Stimulated activated CD4-positive, alpha-beta T cell treated with anti-CD3 and anti-CD28 coated beads, Interleukin-12 subunit alpha, Interleukin-12 subunit beta, amount 100 ng/mL, for 48 hours (primary cell): ENCODE measurements at places on chromosomes 4 and X.
A peak's percentile ranks its signal among the peaks of the same experiment; 100 is the strongest.

DNA sequence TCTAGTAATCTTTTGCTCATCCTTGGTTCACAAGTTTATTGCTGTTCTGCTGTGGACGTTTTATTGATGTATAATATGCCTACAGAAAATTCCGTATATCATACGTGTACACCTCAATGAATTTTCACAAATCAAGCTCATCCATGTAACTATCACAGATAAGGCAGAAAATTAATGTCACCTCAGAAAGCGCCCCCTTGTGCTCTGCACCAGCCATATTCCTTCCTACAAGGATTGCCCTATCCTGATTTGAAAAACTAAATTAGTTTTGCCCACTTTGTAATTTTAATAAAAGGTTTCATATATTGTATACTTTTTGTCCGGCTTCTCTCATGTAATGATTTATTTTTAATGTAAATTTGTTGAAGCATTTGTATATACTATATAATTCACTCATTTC lies 390.8 kb downstream of the ADGRL3 start:
- DNase-seq: no peak

DNA sequence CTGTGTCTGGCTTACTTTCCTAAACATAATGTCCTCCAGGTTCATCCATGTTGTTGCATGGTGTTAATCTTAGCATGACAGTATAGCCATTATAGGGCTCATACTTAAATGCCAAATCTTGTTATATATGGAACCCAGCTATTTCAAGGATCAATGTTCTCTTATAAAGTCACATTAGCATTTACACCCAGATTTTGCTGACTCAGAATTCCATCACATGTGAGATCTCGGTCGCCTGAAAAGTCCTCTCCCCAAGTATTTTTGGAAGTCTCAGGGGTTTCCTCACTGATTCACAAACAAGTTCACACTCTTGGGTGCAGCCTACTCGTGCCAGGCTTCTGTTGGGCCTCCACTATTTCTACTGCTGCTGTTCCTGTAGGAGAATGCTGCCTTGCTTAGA lies 19.9 kb upstream of the C4orf51 start:
- DNase-seq: no peak

DNA sequence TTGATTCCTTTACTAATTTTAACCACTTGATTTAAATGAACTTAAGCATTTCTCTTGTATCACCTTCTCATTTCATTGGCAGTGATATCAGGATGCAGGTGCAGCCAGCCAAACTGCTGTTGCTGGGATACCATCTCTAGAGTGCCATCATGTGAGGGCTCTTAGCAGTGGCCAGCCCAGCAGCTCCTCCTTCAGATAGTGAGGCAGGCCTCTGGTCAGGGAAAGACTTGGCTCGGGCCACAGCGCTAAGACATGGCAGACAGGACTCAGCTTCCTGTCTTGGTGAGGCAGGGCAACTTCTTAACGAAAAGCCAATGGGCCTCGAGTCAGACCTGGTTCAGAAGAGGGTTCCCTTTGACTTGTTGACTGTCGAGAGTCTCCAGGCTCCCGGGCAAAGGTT lies 50.0 kb downstream of the NOP14 start:
- no peak for DNase-seq

GRCh38 chr4:157888281-157888680 lies 284.5 kb downstream of the GASK1B start:
- DNase-seq: no peak

- no peak for DNase-seq
Observed at GRCh38 chr4:173424899-173425805, 26.2 kb upstream of the SCRG1 start.

- no peak for DNase-seq
Observed at GRCh38 chr4:177568931-177569330, 126.7 kb upstream of the AGA start.

DNA sequence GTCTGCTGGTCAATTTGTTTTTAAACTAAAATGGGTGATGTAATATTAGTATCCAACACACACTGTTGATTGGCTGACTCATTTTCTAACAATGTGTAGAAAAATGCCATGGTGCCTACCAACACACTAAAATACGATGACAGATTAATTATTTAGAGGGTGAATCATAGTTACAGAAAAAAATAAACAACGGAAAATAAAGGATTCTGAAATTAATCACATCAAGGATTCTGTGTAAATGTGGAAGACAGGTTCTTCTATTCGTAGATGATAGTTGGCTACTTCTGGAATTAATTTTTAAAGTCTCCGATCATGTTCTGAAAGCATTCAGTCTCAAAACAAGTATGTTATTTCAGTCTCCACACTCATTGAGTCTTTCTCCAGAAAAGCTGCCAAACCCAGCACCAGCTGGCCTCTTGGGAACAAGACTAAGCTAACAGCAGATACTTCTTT lies 8.2 kb upstream of the IQCM start:
- no peak for DNase-seq

DNA sequence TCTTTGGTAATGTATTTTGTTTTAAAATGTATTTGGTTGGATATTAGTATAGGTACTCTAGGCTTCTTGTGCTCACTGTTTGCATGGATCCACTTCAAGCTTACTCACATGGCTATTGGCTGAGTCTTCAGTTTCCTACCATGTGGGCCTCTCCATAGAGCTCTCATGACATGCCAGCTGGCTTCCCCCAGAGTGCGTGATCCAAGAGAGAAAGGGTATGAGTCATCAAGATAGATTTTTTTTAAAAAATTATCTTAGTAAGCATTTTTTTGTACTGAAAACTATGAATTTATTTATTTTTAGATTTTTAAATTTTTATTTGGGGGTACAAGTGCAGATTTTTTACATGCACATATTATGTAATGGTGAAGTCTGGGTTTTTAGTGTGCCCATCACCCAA lies 219.1 kb upstream of the AMOT start:
- no peak for DNase-seq

DNA sequence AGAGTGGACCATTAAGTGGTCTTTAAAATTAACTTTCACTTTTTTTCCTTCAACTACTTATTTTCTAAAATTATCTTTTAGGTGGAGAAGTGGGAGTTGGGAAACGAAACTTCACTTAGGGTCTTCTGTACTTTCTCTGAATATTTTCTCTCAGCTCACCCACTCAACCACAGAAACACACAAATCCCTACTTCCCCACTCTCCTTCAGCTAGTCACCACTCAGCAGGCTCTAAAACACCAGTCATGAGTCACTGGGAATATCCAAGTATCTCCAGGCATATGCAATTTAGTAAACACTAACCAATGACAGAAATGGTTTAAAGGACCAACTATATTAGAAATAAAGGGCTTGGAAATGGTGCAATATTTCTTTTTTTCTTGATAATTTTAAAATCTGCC lies 153.0 kb upstream of the RPS6KA6 start:
- no peak for DNase-seq

- DNase-seq: no peak
Observed at GRCh38 chr4:87101543-87102199, 118.7 kb downstream of the KLHL8 start.

- DNase-seq: no peak
Observed at GRCh38 chr4:3765271-3766035, 732 bp upstream of the ADRA2C start.

GRCh38 chr4:145180298-145181090 lies at the start of gene OTUD4:
OTUD4 (minus strand) TSS chr4:145180589; CDS start chr4:145179973, 616 bp downstream.
- DNase-seq: peak; percentile 91

- no peak for DNase-seq
Observed at GRCh38 chr4:106690487-106690886, 321.9 kb upstream of the GIMD1 start.

GRCh38 chrX:134174859-134175258 lies 62.1 kb upstream of the CCDC160 start:
- no peak for DNase-seq

DNA sequence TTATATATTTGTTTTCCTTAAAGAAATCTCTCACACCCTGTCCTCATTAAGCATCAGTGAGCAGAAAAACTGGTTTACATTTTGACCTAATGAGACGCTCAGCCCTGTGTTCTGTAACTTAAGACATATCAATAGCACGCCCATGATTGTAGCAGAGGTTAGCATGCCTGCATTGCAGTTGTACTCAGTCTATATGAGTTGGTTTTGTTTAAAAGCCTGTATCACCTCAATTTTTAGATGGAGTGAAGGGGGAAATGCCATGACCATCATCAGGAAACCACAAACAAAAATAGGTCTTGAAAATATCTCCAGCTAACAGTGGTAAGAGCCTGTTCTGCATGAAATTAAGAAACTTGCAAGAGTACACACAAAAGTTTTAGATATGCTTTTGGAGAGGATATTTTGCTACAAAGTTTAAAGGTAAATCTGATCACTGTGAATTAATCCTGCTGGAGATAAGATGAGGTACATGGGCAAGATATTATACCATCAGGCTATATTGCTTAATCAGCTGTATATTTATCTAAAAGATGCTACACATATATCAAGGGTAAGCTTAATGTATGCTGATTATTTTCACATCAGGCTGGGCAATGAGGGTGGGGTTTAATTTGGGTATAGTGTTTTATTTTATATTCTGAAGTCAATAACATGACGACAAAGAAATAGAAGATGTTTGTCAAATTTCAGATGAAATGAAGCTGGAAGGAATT lies 13.1 kb upstream of the COQ2 start:
- no peak for DNase-seq

GRCh38 chr4:17545374-17546140 lies 30.6 kb downstream of the CLRN2 start:
- no peak for DNase-seq

GRCh38 chrX:85243761-85244449 lies at the start of the genes SATL1 and ZNF711:
SATL1 (minus strand) TSS chrX:85243779; CDS start chrX:85108968, 134,811 bp downstream.
ZNF711 (plus strand) TSS chrX:85243991; CDS start chrX:85247573, 3,582 bp downstream.
- no peak for DNase-seq

GRCh38 chr4:155548173-155548572 lies 118.5 kb upstream of the GUCY1A1 start:
- DNase-seq: no peak

- DNase-seq: no peak
Observed at GRCh38 chrX:48694776-48695533, 1.6 kb upstream of the SUV39H1 start.

GRCh38 chrX:2697306-2697705 lies 6.2 kb downstream of the CD99 start:
- DNase-seq: no peak

GRCh38 chr4:73744203-73744602 lies 3.8 kb downstream of the CXCL8 start:
- DNase-seq: no peak

GRCh38 chr4:101348995-101349800 lies 1.9 kb upstream of the PPP3CA start:
- no peak for DNase-seq

GRCh38 chr4:15043226-15043625 lies 40.9 kb downstream of the CPEB2 start:
- no peak for DNase-seq

- DNase-seq: no peak
Observed at GRCh38 chrX:47296766-47297365, 64.1 kb downstream of the USP11 start.

DNA sequence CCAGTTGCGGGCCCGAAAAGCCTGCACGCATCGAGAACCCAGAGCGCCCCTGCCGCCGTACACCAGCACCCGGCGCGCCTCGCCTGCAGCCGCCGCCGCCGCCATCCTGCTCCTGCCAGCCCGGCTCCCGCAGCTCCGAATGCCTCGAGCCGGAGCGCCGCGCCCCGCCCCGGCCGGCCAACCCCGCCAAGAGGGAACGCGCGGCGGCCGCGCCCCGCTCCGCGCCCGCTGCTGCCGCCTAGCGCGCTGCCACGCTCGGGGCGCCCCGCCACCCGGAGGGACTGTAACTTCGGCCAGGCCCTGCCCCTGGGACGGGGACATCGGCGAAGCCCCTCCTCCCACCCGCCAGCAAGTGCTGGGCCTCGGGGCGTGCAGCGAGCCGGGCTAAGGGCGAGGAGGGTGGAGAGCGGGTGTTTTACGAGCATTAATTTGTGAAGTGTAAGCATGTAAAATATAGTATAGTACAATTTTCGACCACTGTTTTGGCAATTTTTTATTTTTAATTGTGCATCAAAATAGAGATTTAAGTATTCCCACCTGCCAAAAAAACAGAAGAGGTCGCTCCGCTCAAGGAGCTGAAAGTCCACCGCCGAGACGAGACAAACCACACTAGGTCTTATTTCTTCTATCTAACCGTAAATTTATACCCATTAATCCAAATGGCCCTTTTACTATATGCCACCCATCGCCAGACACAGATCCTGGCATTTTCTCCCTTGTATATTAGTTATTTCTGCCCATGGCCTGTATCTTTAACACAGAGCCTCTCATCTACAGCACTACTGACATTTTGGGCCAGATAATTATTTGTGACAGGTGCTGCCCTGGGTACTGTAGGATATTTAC lies at the start of gene QDPR:
QDPR (minus strand) TSS at position 141 of the 846 bp plus-strand sequence; CDS start at position 105, 36 bp downstream.
- peak; percentile 65 for DNase-seq

DNA sequence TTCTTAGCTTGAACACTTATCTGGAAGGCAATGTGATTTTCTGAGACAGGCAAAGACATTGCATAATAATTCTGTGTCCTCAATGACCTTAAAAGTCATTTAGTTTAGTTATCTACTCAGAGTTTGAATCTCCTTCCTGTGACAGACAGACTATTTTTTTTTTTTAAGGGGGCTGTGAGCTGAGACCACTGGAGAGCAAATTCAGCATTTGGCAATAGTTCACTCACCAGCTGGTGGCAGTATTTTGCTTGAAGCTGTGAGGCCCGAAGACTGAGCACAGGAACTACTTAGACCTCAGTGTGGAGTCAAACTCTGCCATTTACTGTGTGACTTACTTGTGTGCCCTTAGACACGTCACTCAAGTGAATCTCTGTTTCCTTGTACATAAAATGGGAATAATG lies 22.9 kb upstream of the CPE start:
- no peak for DNase-seq

DNA sequence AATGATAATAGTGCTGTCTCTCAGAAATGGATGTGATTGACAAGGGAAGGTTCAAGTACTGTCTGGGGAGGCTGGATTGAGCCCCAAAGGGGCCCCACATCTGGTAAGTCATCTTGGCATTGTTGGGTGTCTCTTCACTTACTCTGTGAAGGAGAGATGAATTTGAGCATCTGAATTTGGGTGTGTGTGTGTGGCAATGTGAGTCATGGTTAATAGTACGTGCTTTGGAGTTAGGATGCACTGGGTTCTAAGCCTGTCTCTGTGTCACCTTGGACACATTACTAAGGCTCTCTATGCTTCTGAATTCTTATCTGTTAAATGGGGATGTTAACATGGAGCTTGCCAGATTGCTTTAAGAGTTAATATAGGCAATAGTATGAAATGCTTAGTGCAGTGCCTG lies 80.4 kb downstream of the FRAS1 start:
- DNase-seq: no peak

DNA sequence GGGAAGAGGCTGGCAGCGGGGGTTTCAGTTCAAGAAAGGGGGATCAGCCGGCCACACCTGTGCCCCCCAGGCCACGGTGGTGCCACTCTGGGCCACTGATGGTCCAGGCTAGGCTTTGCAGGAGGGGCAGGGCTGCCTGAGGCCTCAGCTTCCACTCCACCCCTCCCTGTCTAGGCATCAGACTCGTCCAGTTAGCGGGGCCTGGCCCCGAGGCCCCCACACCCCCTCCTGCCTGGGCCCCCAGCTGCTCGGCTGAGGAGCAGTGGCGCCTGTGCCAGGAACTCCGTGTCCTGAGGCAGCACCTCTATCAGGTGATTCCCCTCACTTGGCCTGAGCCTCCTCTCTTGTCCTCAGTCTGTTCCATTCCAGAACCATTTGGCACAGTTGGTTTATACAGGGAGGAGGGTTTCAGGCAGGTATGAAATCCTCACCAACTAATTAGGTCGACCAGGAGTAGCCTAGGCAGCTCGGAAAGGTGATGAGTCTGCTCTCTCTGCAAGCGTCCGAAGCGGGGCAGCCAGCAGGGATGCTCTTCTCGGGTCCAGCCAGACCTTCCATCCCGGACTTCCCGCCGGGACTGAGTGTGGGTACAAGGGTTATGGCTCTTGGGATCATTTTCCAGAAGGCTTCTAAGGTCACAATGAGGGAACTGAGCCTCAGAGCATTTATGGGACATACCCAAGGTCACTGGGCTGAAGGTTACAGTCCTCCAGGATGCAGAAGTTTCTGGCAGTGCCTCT lies 2.1 kb downstream of the NSG1 start:
- DNase-seq: no peak
